ENCODE measurements at places on chromosomes 4 and X.

GRCh38 chrX:45760187-45760742 is 559.6 kb upstream of the DIPK2B start:
- DNase-seq, result no peak

- no peak for DNase-seq
These were observed 27.2 kb downstream of the TMSB4X start for GRCh38 chrX:13001961-13002671.

GRCh38 chrX:8784162-8784561 is 17.0 kb downstream of the FAM9A start:
- no peak for DNase-seq

GRCh38 chr4:122759639-122760310 is 27.3 kb downstream of the BBS12 start:
- no peak for DNase-seq

DNA sequence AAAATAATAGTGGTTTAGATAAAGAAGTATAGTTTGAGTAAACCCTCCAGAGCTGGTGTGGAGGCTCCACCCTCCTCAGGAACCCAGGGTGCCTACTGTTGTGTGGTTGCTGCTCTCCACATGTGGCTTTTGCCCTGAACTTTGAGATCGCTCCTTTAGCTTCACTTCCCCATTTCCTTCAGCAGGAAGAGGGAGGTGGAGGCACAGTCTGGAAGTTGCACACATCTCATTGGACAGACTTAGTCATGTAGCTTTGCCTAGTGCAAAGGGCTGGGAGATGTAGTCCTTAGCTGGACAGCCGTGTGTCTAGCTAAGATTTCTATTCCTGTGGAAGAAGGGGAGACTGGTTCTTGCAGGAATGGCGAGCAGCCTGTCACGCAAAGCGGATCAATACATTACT is 37.9 kb downstream of the RGS12 start:
- no peak for DNase-seq

GRCh38 chr4:168397611-168398169 is 79.1 kb upstream of the DDX60 start:
- DNase-seq, result no peak

- peak; percentile 30 for DNase-seq
These were observed 24.9 kb downstream of the LHFPL1 start for GRCh38 chrX:112654871-112655270.

DNA sequence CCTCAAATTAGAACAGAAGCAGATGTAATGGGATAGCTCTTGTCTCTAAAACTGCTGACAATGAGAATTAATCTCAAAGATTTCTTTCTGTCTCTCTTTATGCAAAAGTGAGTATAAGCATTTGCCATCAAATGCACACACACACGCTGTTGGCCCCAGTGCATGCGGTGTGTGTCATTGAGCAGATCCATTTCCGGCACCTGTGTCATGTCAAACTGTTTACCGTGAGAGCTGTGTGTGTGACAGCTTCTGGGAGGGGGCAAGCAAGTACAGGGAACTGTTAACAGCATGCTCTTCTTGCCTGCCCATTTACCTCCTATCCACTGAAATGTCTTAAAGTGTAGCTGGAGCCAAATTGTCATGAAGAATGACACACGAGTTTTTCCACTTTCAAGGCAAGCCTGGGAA is 297.9 kb upstream of the FAT4 start:
- DNase-seq, result no peak

DNA sequence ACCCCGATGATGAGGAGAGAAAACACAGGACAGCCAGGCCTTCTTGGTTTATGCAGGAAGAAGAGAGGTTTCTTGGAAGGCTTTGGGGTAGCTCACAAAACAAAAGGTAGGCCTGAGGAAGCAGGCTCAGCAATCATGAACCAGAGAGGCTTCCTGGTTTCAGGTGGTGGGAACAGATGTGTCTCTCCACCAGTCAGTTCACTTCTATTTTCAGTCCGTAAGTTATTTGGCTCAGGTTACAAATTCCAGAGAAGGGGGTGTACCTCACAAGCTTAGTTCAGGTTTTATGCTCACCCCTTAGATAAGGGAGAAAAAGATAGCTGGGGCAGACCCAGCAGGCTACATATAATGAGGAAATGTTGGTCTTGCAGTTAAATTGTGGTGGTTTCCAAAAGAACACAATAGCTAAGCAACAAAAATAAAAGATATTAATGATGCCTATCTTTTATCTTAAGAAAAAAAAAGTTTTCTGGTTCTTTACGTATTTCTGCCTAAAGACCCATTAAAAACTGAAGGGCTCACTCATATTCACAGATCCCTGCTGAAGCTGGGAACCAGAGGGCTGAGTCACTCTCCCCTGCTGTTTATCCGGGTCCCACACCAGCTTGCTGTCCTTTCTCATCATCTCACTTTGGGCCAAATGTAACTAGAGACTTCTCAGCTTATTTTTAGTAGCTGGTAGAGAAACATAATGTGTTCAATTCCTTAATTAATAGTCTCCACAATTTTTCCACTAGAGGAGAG is 177.0 kb downstream of the CAMK2D start:
- DNase-seq, result peak; percentile 24

- DNase-seq, result no peak
These were observed 12.0 kb downstream of the P2RY10 start for GRCh38 chrX:78957049-78957767.

DNA sequence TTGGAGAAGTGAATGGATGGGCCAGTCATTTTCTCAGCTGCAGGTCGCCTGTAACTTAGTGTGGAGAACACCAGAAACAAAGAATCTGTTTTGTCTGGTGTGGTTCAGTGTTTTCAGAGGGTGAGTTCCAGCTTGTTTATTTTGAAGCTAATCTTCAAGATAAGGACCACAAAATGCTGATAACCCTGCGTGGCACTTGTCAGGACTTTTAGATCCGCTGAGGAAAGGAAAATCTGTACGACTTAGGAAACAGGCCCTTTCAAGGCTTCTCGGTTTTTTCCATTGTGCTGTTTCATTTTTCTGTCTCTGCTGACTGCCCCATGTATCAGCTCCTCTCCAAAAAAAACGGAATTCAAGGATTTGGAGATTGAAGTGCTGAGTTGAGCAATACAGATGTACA is 8.7 kb upstream of the ANAPC4 start:
- no peak for DNase-seq
